ENCODE measurements at places on chromosomes 7 and 10.

DNA sequence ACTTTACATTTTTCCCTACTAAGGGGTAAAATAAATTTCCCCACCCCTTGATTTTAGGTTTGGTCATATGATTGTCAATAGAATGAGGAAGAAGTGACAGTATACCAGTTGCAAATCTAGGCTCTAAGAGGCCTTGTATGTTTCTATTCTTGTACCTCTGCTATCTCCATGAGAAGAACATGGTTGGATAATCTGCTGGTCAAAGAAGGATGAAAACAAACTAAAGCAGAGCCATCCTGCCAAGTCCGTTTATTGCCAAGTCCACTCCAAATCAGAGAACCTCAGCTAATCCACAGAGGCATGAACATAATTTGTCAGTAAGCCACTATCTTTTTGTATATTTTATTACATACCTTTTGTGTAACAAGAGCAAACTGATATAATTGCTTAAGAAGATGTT is 98.0 kb downstream of the CRPPA start:
- DNase-seq, result no peak

- no peak for DNase-seq
These were observed 49.6 kb upstream of the CHST15 start for GRCh38 chr10:124142960-124143359.

- DNase-seq, result no peak
These were observed 20.9 kb downstream of the EBF3 start for GRCh38 chr10:129942936-129943715.

DNA sequence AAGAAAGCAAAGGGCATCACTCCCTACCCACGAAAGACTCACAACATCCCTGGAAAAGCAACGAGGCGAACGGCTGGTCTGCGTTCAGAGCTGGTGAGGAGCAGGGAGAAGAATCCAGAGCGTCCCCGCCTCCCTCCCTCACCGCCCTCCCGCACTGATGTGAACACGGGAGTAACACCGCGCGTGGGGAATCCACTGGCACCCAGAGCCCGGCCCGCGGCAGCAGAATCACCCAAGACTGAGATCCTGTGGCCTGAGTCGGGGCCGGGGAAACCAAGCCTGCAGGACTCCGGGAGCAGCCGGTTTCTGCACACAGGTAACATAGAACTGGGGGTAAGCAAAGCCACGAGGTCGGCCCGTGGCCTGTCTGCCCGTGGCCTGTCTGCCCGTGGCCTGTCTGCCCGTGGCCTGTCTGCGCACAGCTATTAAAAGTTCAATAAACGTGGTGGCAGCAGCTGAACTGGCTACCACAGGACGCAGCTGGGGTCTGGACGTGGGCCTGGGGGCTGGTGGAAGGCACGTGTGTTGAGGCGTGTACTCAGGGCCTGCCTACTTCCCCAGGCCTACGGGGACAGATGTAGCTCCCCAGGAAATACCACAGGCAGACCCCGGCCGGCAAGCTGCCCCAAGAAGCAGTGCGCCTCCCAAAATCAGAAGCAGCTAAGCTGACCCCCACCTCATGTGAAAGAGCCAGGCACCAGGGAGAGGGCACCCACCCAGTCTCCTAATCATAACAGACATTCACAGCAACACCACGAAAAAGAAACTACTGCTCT is 23.0 kb downstream of the DIP2C start:
- DNase-seq, result no peak

DNA sequence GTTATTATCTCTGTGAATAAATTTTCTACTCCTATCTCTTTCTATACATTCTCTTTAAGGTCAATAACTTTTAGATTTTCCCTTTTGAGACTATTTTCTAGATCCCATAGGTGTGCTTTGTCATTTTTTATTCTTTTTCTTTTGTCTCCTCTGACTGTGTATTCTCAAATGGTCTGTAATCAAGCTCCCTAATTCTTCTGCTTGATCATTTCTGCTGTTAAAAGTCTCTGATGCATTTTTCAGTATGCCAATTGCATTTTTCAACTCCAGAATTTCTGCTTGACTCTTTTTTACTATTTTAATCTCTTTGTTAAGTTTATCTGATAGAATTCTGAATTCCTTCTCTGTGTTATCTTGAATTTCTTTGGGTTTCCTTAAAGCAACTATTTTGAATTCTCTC is 78.2 kb downstream of the THNSL1 start:
- DNase-seq, result no peak

DNA sequence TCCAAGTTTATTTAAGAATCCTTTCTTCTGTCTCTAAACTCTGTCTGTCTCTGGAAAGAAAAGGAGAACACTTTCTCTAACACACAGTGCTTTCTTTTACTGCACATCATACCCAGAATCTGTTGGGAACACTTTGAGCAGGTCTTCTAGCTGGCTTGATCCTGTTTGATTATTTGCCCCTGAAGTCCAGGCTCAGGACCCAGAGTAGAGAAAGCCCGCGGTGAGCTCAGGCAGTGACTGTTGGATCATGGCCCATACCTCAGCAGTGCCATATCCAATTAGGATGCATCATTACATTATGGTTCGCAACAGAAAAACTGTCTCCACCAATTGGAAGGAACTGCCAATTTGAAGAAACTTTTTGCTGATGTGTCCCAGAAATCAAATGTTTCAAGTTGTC is 51.4 kb downstream of the ATOH7 start:
- no peak for DNase-seq

- DNase-seq, result no peak
These were observed 120.2 kb upstream of the TMEM229A start for GRCh38 chr7:124152859-124153692.

DNA sequence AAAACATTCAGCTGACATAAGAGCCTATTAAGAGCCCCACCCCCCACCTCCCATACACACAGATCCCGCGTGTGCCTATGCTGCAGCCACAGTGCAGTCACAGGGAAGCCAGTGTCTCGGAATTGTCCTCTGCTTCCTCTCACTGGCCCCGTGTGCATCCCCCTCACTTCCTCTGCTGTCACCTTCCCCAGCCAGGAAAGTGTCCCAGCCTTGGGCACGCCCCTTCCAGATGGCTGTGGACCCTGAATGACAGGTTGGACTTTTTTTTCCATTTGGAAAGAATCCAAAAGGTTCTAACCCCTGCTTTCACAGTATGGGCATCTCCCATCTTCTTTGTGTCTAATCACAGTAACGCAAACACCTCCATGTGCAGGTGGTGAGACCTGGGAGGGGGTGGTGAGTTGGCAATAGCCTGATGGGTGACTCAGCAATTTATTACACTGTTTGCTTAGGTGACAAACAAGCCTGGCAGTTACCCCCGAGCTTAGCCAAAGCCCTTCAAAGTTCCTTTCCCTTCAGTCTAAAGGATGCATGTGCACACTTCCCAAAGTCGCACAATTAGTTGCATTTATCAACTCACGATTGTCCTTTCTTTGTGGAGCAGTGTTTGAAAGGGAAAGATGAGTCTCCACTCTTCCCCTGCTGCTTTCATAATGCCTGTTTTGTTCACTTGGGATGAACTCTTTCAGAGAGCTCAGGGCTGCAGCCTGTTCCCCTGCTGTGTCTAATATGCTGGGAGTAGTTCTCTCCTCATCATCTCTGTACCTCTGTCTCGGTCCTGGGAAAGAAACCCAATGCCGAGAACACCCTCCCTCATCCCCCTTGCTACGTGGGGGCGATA is 67.5 kb upstream of the EFCAB10 start:
- no peak for DNase-seq

GRCh38 chr7:155948423-155948822 is 136.2 kb upstream of the SHH start:
- DNase-seq, result no peak

DNA sequence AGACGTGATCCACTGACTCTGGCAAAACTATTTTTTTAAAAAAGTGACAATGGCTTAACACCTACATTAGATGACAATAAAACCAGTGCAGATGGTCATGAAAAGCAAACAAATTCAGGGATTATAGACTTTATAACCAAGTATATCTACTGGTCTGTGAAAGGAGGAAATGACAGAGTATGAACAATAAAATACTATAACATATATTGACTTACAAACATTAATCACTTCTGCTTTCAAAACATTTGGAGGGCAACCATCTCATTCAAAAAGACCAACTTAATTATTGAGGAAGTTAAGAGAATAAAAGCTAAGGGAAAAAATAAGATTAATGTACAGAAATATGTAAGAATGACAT is 34.8 kb downstream of the JMJD1C start:
- no peak for DNase-seq

GRCh38 chr10:89600041-89600440 is 45.0 kb downstream of the PANK1 start:
- no peak for DNase-seq

- no peak for DNase-seq
These were observed 56.9 kb downstream of the IFIT5 start for GRCh38 chr10:89471110-89471809.

DNA sequence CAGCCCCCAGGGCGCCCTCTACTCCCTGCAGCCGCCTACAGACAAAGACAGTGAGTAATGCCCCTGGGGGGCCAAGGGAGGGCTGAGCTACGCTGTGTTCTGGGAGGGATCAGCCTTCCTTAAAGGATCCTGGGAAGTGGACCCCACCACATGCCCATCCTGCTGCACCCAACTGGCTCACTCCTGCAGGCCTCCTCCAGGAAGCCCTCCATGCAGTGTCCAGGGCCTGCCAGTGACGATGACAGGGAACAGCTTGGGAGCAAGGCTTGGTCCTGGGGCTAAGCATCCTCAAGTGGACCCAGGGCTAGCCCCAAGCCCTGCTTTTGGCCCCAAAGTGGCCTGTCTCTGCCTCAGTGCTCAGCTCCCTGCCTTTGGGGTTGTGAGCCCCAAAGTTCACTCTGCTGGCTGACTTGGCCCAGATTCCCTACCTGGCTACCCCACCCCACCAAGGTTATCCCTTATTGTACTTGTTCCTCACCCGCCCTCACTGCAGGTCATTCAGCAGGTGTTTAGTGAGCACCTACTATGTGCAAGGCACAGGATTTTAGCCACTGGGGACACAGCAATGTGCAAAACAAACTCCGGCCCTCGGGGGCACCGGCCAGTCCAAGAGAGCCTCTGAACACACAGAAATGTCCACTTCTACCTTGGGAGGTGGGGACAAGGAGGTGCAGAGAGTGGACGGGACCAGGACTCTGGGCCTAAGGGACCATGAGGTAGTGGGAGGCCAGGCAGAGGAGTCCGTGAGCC is 83.5 kb downstream of the MYL10 start:
- DNase-seq, result no peak
